ENCODE measurements at places on chromosomes 5 and 9.
A peak's percentile ranks its signal among the peaks of the same experiment; 100 is the strongest.

DNA sequence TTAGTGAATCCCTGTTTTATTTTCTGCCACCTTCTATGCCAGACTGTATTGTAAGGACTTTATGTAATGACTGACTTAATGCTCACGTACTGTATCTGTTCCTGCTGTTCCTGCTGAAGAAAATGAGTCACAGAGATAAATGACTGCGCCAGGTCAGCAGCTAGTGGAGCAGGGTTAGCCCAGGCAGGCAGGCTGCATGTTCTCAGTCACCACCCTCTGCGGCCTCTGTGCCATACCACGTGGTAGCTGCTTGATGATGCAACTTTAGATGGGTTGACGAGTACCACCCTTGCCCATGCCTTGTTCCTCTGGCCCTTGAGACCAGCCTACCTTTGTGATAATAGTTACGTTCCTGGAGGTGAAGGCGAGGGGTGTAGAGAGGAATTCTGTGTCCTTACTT, 161.9 kb downstream of the TRIO start:
- no peak for DNase-seq

DNA sequence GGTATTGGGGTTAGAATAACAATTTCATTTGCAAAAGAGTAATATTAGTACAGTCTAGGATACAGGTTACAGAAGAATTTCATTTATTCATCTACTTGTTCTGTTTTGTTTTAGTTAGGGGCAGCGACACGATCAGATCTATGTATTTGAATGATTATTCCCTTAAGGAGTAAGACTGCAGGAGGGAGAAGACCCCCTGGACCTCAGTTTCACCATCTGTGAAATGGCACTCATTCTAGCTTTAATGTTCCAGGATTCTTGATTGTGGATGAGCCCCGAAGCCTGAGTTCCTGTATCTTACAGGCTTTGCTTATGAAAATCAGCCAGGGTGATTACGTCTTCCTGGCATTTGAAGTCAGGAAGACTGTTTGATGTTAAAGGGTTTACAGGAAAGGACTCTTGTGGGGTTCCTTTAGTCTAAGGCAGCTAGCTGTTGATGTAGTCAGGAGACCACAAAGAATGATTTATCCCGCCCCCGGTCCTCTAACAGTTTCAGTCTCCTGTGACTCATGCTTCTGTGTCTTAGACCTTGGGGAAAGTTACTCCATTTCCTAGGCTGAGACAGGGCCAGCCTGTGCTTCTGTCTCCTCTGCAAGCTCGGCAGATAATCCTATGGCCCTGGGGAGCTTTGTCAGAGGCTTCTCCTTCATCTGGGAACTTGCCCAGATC, 11.5 kb downstream of the SMIM3 start:
- DNase-seq: peak; percentile 84

- peak; percentile 19 for DNase-seq
Measured at GRCh38 chr9:99058964-99059921, 45.7 kb upstream of the TGFBR1 start.

GRCh38 chr9:14432666-14433350, 118.9 kb upstream of the NFIB start:
- no peak for DNase-seq

GRCh38 chr5:142915813-142916424, 145.7 kb downstream of the ARHGAP26 start:
- DNase-seq: peak; percentile 18

DNA sequence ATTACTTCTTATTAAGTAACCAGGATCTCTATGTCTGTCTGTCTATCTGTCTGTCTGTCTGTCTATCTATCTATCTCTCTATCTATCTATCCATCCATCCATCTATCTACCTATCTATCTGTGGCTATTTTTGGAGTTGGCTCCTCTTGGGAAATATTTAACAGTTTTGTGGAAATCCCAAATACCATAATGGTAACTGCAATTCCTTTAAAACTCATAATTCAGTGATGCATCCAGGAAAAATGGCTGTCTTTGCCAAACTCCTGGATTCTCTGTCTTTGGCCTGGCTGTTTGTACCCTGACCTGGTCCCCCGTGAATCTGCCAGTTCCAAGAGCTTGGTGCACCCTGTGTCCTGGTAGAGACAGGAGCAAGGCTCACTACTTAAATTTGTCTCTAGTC, 197.0 kb downstream of the PCSK1 start:
- no peak for DNase-seq

GRCh38 chr9:35236692-35237091, 74.9 kb downstream of the UNC13B start:
- DNase-seq: no peak

DNA sequence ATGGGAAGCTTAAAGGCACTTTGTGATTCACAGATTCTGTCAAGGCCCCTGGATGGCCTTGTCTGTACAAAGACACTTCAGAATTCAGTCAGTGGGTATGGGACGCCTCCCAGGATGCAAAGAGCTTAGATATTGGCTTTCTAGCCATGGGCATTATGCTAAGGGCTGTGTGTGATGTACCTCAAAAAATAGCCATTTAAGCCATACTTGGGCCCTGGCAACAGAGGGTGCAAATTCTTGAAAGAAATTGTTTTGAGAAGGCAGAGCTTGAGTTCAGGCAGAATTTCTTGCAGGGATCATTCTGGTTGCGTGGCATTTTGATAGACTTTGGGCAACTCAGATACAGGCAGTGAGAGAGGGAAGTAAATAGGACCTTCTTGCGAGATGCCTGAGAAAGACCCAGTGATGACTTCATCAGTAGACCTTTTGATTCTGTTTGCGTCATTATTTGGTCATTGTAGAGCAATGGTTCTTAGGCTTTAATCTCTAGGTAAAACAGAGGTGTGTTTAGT, 3.9 kb downstream of the CYFIP2 start:
- DNase-seq: peak; percentile 51

GRCh38 chr5:187617-188451, 3.5 kb upstream of the LRRC14B start:
- DNase-seq: no peak

DNA sequence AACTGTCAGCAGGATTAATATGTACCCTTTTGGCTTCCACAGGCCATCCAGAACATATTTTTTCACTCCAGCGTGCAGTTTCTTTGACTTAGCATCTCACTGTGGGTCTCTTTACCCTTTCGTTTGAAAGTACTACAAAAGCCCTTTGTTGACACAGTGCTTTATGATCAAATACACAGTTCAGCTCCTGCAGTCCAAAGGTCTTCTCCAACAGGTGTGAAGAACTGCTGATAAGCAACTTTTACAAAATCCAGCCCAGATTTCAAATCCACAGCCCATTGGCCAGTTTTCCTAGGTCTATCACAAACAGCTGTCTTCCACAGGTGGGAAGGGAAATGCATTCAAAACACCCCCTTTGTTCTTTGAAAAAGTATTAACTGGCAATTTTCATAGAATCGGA, 54.8 kb downstream of the MYO10 start:
- no peak for DNase-seq

GRCh38 chr9:318646-319045, 104.0 kb downstream of the DOCK8 start:
- DNase-seq: no peak

DNA sequence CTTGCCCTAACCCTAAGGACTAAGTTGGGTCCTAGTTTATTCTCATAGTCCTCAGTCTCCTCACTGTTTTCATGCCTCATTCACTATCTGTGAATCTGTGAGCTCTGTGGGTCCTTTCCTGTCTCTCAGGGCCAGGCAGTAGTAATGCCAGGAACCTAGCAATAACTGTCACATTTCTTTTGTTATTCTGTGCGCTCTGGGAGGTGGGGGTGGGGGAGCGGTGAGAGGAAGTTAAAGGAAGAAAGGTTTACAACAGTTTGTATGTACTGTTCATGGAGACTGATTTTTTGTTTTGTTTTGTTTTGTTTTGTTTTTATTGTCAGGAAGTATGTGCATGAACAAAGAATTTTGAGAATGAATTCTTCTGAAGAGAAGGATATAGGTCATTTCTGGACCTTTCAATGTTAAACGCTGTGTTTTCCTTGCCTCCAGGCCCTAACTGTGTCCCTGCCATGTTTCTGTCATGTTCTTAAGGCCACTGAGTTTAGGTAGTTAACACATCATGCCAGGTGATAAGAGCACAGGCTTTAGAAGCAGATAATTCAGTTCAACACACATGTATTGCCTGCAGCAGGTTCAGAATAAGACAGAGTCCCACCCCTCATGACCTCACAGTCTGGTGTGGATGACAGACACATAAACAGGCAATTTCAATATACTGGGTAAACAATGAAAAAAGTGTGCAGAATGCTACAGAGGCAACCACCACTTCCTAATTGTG, 13.3 kb upstream of the FEM1C start:
- DNase-seq: no peak

DNA sequence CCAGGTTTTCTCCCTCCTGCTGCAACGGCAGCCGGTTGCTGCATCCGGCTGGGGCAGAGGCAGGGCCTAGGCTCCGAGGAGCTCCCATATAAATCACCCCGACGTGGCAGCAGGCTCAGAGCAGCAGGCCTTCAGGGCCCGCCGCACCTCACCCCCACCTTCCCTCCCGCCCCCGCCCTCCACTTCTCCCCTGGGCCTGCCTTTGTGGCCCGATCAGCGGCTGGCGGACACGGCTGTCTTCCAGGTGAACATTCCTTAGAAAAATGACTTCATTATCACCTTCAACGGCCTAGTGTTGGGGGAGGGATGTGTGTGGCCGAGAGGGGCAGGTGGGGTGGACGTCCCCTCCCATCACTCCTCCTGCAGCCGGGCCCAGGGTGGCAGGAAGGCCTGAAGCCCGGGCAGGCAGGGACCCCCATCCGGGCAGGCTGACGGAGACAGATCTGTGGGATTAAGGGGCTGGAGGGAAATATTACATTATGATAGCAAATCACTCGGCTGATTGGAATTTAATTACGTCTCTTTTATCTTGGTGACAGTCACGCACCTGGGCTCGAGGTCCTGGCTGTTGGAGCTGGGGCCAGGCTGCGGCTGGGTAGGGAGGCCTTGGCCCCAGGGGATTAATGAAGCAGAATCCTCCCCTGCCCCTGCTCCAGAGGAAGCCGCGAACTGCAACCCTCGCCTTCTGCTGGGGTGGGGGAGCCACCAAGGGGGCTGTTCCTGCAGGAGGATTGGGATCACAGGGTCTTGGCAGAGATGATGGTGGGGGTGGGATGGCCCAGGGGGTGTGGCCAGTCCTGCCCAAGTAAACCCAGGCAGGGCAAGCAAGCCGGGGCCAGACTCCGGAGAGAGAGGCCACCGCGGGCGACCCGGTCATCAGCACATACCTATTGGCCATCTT, 38.4 kb upstream of the RXRA start:
- DNase-seq: no peak

DNA sequence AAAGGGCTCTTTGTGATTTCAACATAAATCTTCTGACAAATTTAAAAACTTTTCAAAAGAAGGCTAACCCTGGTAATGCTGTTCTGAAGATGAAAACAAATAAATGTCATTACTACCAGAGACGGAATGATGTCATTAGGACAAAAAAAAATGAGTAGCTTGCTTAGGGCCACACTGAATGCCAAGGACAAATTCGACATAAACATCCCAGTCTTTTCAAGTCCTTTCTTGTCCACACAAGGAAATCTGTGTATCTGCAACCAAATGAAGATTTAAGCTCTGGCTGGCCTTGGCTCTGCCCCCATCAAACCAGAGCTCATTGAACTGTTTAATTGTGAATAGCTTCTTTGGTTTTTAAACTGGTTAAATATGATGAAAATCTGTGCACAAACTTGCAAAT, 592.7 kb downstream of the TLE1 start:
- DNase-seq: no peak

- DNase-seq: no peak
Measured at GRCh38 chr5:135393691-135394090, 5.3 kb downstream of the MACROH2A1 start.

DNA sequence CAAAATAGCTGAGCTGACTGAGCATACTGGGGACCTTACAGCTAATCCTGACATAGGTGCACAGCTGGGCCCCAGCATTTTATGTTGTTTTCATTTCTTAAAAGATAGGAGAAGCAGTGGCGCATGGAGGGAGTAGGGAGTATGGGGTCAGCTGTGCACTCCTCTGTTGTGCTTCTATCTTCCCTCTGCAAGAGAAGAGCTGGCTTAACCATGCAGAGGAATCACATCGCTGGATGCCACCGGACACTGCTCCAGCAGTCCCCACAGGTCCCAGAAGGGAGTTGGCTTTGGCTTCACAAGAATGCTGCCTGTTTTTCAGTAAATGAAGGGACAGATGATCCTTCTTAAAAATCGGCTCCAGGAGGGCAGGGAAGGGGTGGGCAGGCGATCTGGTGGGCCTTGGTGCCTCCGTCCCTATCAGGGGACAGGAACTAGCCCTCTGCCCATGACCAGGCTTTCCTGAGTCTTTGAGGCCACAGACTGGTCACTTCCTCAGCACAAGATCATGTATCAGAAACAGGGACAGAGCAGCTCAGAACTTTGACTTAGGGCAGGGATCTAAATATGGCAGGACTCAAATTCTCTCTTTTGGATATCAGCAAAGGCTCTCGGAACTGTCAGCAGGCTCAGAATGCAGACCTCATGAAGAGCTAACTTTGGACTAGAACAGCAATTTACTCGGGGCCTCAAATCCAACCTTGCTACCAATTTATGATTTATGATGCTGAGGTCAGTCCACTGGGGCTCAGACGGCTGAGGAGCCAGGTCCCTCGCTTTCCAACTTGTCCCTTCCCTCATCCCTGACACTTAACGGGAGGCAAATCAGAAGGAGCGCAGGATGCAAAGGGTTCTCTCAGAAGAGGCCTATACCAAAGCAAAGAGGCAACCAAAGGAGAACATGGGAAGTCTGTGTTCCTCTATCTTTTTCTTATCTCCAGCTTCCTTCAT, 47.2 kb downstream of the MARCHF3 start:
- no peak for DNase-seq

DNA sequence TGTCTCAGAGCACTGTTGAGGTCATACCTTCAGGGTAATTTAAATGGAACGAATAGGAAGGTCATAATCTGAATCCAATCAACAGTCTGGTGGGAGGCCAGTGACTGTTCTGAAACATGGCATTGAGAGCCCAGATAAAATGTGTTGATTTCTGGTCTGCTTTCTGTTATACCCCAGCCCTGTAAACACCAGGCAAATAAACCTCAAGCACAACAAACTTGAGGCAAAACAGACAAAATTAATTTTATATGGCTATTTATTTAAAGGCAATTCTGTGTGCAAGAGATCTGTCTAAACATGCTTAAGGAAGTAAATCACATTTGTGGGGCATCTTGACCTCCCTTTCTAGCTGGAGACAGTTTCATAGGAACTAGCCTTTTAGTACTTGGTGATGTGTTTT, 140.9 kb upstream of the SPEF2 start:
- DNase-seq: no peak

GRCh38 chr5:589588-589987, 22.6 kb upstream of the CEP72 start:
- no peak for DNase-seq

DNA sequence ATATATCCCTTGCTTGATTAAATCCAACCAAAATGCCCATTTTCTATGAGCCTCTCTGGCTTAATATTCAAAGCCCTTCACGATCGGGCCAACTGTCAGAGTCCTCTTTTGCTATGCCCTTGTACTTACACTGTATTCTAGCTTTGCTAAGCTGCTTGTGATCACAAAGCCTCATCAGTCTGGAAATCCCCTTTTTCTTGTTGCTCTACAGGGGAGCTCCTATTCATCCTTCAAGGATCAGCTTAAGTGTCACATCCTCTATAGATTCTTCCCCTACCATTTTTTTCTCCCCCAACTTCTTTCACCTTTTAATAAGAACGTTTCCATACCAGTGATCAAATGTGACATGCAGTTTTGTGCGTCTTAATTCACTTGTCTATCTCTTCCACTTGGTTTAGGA, 450.4 kb upstream of the CHD1 start:
- no peak for DNase-seq
